ENCODE measurements at places on chromosomes 3 and 15. TPM values are rescaled to one million over a fixed set of nuclear protein-coding genes. Genes with fewer than 3 reads are reported as not detected.

TMEM158 gene
- total RNA-seq: 82.9 TPM

MOBP gene
- not detected for total RNA-seq

LDHAL6B gene
- not detected for total RNA-seq

C3orf85 gene
- not detected for total RNA-seq

MAP2K5 gene
- 4.0 TPM for total RNA-seq

ECE2 gene
- total RNA-seq: not detected

SERPINI2 gene
- total RNA-seq: not detected

GRCh38 chr3:56855856-56856512, 54.2 kb upstream of the ARHGEF3 start:
- DNase-seq: peak; percentile 46

DNA sequence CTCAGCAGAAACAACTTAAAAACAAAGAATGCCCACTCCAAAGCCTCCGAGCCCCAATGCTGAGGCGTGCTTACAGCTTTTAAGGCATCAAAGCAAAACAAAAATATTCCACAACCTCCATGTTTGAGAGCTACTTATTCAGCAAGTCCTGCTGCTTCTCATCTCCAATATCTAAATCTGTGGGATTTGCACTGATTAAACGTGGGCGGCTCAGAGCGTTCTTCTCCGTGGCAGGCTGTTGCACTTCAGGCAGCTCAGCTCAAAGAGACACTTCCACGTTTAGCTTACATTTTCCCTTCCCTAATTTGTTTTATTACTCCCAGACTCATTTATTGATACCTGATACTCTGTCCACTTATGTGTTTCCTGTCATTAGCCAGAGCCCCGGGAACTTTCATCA, 282.6 kb upstream of the MCTP2 start:
- no peak for DNase-seq

GRCh38 chr15:51132384-51133139, 37.9 kb upstream of the TNFAIP8L3 start:
- DNase-seq: peak; percentile 43

DNA sequence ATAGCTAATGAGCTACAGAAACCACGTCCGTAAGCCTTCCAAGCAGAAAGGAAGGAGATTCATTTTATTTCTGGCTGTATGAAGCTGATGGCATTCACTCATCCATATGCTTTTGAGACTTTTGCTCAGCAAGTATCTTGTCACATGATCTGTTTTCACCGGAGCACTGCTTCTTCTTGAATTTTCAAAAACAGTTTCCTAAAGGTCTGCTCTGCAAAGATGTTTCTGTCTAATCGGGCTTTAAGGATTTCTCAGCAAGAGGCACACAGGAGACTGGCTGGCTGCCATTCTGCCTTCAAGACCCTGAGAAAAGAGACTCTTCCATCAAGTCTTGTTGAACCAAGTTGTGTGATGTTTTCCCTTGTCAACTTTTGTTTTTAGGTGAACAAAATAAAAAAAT, 289.6 kb upstream of the LYSMD4 start:
- DNase-seq: no peak

- DNase-seq: no peak
Observed at GRCh38 chr3:25683410-25683809, 18.7 kb upstream of the TOP2B start.

- no peak for DNase-seq
Observed at GRCh38 chr3:105429034-105429762, 62.5 kb downstream of the ALCAM start.

- DNase-seq: peak; percentile 51
Observed at GRCh38 chr3:177127008-177127407, 70.3 kb downstream of the TBL1XR1 start.

DNA sequence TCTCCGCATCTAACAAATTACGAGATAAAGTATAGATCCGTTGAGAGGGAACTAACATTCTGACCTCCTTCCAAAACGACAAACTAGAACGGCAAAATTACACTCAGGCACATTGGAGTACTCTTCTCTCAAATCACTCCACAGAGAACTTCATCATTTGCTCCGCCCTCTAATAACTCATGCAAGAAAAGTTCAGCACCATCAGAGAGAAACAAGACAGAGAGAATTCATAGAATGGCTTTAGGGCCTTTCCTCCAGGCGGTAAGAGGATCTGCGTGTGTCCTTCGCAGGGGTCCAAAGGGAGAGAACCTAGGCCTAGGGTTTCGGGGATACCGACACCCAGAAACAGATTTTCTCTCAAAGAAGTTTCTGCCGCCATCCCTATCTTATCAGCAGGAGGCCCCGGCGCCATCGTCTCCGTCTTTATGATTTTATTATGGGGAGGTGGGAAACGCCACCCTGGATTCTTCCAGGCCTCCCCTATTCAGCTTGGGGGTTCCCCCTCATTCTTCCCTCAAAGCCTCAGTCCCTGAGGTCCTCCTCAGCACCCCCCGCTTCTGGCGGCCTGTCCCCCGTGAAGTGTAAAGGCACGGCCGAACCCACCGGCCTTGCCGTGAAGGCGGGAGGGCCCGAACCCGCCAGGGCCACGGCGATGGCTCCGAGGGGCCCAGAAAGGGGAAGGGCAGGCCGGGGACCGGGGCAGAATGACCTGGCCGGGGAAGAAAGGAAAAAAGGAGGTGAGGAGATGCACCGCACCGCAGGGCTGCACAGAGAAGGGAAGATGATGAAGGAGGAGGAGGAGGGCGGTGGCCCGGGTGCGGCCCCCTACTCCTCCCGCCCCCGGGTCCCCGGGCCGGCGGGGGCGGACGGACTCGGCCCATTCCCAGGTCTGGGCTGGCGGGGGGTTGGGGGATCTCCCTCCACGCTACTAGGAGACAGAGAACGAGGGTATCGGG, 768 bp downstream of the UBXN7 start:
- DNase-seq: peak; percentile 58

GRCh38 chr15:101053261-101053660, 134.1 kb downstream of the LRRK1 start:
- no peak for DNase-seq

DNA sequence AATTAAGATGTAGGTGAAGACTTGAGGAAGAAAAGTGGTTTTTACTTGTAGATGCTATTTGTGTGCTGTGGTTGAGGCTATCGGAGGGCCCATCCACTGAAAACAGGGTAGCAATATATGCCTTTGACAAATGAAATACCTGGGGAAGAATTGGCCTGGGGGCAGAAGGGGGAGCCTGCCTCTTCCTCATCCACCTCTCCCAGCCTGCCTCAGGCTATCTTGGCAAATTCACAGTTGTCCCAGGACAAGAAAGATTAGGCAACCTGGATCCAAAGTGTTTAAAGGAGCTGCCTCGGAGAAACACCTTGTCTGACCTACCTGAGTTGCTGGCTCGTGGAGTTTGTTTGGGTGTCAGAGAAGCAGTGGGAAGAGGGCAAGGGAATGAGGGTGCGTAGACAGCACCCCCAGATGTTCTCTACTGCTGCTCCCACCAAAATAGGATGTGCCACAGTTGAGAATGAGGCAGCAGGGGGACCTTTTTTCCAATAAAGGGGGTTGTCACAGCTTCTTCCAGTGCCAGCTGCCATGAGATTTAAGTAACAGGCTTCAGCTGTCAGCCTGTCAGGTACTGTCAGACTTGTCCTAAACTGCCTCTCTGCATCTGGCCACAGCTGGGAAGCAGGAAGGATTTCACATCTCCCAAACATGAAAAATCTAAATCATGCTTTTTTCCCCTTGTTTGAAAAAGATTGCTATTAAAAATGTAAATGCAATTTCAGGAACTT, 9.2 kb downstream of the PLEKHO2 start:
- DNase-seq: no peak

- no peak for DNase-seq
Observed at GRCh38 chr3:183807209-183807728, 18.1 kb downstream of the MAP6D1 start.

DNA sequence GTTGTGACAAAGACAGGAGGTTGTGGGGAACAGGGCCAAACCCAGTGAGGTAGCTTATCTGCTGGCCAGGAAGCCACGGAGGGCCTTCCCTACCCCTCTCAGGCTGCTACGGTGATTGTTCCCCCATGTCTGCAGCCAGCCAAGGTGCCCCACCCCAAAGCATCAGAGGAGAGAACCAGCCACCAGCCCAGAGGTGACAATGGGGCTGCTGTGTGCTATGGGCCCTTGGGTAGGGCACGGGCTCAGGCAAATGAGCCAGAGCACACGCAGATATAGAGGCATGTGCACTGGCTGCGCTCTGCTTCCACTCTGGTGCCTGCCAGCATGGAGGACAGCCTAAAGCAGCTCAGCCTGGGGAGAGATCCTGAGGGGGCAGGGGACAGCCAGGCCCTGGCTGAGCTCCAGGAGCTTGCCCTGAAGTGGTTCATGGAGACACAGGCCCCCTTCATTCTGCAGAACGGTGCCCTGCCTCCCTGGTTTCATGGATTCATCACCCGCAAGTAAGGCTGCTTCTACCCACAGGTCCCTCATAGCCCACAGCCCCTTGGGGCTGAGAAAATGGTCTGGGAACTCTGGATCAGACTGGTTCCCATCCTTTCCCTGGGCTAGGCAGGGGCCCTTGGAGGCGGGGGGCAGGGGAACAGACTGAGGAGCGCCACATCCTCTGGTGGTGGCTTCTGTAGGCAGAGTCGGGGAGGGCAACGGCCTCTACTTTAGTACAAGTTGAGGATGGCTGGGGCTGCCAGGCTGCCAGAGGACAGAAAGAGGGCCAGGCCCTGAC, at the start of gene SH2D7:
Gene SH2D7, plus strand, starts transcription at position 301 of the 781 bp plus-strand sequence. Its CDS starts 24 bp downstream, at position 325.
- DNase-seq: no peak

DNA sequence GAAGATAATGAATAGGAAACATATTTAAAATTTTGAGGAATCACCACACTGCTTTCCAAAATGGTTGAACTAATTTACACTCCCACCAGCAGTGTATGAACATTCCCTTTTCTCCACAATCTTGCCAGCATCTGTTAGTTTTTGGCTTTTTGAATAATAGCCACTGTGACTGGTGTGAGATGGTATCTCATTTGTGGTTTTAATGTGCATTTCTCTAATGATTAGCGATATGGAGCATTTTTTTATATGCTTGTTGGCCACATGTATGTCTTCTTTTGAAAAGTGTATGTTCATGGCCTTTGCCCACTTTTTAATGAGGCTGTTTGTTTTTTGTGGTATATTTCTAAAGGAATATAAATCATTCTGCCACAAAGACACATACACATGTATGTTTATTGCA, 166.3 kb downstream of the NECTIN3 start:
- DNase-seq: peak; percentile 7

- DNase-seq: no peak
Observed at GRCh38 chr3:162998205-162998604, 1501.6 kb downstream of the OTOL1 start.

- DNase-seq: no peak
Observed at GRCh38 chr15:68429691-68430470, 2.1 kb downstream of the ITGA11 start.

DNA sequence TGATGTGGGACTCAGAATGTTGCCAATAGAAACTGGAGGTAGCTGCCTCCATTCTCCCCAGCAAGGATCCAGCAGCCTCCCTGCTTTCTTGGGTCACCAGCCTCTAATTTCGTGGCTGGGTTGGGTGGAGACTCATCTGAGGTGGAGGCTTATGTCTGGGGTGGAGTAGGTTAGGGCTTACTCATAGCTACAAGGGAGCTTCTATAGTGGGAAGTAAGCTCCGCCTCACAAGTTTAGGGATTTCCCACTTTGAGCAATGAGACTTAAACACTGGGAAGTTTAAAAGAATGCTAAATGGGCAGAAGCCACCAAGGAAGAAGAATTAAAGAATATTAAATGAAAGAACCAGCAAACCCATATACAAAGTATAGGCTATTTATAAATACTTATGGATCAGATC, 63.8 kb downstream of the GJD2 start:
- DNase-seq: peak; percentile 8

DNA sequence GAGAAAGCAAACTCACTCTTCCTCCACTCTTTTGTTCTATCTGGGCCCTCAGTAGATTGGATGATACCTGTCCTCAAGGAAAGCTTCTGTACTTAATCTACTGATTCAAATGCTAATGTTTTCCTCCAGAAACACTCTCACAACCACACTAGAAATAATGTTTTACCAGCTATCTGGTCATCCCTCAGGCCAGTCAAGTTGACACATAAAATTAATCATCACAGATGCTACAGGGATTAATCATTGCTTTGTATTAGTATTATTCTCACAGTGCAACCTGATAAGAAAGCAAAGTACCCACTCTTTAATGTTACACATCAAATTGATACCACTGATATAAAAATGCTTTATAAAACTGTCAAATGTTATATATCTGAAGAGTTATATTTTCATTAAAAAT, 52.9 kb upstream of the ARL6 start:
- no peak for DNase-seq

- DNase-seq: peak; percentile 78
Observed at GRCh38 chr3:172221547-172221946, 182.2 kb downstream of the FNDC3B start.
